ENCODE measurements at places on chromosomes 2 and 18.
A peak's percentile ranks its signal among the peaks of the same experiment; 100 is the strongest.

DNA sequence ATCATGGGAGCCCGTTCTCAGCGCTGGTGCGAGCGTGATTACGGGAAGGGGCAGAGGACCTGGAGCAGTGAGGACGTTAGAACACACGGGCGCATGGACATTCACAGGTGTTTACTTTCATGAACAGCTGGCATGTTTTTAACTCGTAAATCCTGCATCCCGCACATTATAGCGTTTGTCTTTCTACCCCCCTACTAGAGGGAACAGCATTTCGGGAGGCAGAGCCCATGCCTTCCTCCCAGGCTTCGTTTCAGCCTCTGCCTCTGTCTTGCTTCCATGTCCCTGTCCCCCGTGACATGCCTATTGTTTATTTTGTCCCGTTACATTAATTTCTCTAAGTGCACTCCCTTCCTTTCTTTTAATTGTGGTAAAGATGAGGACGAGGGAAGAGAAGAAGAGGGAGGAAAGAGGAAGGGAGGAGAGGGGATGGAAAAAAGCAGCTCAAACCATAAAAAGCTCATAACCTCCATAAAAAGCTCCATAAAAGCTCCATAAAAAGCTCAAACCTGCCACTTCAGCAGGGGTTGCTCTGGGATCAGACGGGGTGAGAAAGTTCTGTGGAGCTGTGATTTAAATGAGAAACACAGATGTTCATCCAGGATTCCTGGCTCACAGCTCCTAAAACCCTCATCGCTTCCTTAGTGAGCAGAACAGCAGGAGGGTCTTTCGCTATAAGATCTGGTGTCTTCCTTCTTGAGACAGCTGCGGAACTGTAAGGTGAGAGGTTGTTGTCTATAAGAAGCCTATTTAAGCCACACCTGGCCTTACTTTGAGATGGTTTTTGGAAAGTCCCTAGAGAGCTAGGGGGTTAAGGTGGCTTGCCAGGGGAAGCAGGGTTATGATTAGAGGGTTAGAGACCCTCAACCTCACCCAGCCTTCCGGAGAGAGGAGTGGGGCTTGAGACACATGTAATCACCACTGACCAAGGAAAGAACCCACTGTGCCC lies 66.6 kb upstream of the SNTG2 start:
- no peak for DNase-seq

DNA sequence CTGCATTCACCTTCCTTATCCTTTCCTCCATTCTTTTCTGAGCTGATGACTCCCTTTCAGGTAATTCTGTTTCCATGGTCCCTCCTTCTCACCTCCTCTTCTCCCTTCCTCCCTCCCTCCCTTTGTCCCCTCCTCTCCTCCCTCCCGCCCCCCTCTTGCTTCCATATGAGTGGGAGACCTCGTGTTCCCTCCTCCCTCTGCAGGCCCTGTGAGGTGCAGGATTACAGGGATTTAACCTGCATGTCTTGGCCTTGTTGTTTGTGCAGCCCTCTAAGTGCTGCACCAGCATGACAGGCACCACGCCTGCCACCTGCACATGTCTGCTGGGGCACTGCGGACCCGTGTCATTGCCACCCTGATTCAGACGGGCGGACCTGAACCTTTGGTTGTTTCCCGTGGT lies 103.1 kb downstream of the SNTG2 start:
- no peak for DNase-seq

DNA sequence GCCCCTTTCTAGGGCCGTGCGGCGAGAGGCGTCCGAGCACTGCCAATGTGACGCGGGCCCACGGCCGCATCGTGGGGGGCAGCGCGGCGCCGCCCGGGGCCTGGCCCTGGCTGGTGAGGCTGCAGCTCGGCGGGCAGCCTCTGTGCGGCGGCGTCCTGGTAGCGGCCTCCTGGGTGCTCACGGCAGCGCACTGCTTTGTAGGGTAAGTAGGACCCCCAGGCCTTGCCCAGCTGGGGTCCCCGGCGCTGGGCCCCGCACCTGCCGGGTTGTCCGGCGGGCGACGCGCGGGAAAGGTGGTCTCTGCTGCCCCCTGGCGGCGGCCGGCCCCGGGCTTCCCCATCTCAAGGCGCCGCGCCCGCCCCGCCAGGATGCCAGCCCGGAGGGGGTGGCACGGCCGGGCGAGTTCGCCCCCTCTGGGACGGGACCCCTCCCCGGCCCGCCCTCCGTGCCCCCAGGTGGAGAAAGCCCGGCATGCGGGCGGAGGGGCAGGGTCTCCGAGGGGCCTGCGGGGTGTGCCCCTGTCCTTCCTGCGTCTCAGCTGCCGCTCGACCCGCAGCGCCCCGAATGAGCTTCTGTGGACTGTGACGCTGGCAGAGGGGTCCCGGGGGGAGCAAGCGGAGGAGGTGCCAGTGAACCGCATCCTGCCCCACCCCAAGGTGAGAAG lies 1.9 kb downstream of the PRSS56 start:
- peak; percentile 73 for DNase-seq

DNA sequence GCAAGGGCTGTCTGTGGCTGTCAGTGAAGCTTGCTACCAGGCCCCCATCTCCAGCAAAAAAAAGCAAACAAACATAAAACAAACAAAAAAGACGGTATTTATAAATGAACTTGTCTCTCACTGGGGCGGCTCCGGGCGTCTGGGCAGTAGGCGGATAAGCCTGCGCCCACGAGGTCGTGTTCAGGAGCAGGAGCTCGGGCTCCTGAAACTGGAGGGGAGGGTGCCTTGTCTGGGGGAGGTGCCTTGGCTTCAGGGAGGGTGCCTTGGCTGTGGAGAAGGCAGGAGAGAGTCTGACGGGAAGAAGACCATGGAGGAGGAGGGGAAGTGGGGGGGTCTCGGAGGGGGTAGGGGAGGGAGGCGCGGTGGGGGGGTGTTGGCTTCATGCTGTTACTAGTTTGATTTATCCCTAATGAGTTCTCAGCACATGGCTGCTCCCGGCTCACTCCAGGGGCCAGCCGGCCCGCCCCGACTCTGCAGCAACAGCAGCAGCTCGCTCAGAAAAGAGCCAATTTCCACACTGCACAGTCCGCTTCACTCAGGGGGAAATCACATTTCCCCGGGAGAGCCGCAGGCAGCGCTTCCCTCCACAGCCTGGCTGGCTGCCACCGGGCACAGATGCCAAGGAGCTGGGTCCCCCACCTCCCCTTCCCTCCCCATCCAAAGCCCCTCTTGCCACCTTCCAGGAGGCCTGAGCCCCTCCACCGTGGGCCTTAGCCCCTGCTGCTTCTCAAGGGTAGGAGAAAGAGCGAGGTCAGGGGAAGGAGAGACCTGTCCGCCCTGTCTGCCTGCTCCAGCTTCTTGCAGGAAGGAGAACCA lies 38.7 kb downstream of the PSD4 start:
- DNase-seq, result no peak

DNA sequence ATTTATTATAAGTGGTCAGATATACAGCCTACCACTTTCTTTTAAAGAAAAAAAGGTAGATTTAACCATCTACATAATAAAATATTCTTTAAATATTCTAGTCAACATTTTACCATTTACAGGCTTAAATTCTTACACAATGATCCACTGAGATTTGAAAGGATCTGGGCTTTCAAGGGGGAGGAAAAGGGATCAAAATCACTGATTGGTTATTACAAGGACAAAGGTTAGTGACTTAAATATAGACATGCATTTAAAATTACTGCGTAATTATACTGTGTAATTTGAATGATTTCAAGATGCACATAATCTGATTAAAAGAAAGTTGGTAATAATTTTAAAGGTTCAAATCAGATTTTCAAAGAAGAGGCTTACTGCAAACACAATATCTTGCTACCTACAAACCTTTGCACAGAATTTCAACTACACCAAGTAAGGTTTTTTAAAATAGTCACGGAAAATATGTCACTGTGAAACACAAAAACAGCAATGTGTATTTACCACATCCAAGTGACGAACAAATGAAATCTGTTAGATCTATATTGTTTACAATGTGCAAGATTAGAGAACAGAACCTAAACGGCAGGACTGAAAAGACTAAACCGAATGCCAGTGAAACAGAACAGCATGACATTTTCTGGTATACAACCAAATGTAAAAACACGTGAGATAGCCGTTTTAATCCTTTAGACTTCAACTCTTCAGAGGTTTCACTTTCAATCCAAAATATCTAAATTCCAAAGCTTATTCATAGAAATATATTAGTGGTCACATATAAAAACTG lies 40.8 kb downstream of the RTN4 start:
- no peak for DNase-seq

- DNase-seq, result no peak
Observed at GRCh38 chr2:46569061-46569560, 89.7 kb downstream of the TMEM247 start.

DNA sequence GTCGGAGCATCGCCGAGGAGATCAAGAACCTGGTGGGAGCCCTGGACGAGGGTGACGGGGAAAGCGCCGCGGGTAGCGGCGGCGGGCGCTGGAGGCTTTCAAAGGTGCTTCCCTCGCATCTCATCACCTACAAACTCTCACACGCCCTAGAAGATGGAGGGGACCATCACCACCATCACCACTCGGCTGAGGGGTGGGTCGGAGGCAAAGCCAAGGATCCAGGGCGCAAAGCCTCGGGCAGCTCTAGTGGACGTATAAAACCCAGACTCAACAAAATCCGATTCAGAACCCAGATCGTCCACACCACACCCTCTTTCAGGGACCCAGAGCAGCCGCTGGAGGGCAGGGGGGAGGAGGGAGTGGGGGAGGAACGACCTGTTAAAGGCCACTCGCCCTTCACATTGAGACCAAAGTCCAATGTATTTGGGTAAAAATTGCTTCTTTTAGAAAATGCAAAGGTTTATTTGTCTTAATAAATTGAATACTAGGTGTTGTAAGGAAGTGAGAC lies 1.5 kb downstream of the SOWAHC start:
- no peak for DNase-seq

- no peak for DNase-seq
Observed at GRCh38 chr2:173734797-173735196, 230.4 kb downstream of the SP3 start.

DNA sequence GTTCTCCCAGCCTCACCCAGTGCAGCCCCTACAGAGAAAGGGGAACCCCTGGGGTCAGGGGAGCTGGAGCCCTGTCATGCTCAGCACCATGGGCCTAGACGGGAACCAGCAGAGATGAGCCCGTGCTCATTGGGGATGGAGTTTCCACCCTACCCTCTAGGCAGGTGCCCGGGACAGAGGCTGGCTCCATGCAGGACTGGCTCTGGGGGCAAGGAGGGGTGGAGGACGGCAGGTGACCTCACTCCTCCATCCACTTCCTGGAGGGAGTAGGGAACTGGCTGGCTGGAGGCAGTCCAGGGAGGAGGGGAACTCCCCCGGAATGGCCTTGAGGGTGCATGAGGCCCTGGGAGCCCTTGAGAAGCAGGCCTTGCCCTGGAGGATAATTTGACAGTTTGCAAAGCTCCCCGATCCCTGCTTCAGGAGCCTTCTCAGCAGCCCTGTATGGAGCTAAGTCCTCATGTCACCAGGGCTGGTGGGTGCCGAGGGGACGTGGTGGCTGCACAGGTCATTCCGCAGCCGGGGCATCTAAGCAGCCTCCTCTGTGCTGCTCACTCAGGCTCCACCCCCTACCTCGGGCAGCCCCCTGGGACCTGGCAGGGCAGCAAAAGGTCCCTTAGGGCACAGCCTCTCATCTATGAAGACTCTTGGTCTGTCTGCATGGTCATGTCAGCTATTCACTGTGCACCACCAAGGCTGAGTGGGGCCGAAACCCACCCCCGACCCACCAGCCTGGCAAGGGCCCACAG lies 2.1 kb downstream of the NEURL3 start:
- no peak for DNase-seq

DNA sequence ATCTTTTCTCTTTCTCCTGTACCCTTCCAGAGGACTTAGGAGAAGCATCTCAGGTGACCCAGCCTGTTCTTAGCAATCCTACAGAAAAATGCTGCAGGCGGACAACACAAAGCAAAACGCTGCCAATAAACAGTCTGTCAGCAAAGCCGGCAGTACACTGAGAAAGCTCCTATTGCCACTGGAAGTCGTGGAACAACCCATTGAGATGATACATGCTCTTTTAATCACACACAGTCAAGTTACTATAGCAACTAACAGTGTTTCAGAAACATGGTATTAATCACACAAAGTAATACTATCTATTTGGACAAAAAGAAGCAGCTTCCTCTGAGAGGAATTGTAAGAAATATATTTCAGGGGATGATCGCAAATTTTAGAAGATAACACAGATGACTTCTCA lies 10.5 kb downstream of the CTLA4 start:
- DNase-seq, result no peak

DNA sequence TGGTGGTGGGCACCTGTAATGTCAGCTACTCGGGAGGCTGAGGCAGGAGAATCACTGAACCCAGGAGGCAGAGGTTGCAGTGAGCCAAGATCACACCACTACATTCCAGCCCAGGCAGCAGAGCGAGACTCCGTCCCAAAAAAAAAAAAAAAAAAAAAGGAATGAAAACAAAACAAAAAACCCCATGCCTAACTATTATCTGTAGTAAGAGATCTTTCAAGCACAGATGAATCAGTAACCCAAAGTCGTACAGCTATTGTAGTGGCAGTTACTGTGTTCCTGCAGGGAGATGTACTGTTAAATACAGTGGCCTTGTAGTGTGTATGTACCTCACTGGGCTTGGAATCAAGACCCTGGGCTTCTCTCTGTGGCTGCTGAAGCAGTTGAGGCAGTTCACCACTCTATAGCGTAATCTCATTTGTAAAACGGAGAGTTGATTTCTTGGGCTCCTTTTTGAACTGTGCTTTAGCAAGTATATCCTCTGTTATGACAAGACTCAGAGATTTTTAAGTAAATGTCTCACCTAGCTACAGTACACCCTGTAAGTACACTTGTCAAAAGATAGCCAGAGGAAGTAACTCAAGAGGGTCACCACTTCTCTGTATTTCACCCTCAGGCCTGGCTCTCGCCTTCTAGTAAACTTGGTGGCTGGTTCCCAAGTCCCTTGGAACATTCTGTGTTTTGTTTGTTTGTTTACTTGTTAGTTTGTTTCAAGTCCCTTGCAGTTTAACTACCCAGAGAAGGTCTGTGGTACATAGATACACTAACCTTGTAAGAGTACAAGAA lies 109.6 kb upstream of the FOSL2 start:
- no peak for DNase-seq
